T-helper 1 cell (primary cell): ENCODE measurements at places on chromosomes 4 and X.

- DNase-seq: no peak
Measured at GRCh38 chr4:52290466-52290865, 239.4 kb downstream of the SPATA18 start.

GRCh38 chr4:82921795-82922194 is 21.3 kb downstream of the THAP9 start:
- DNase-seq: no peak

GRCh38 chrX:107710617-107711391 is 64.8 kb downstream of the TSC22D3 start:
- peak; percentile 82 for DNase-seq

- DNase-seq: no peak
Measured at GRCh38 chr4:40157436-40157835, 39.4 kb upstream of the RHOH start.

GRCh38 chrX:29922607-29923006 is 292.8 kb upstream of the MAGEB2 start:
- no peak for DNase-seq

- DNase-seq: no peak
Measured at GRCh38 chrX:154378059-154378798, 866 bp upstream of the EMD start.

DNA sequence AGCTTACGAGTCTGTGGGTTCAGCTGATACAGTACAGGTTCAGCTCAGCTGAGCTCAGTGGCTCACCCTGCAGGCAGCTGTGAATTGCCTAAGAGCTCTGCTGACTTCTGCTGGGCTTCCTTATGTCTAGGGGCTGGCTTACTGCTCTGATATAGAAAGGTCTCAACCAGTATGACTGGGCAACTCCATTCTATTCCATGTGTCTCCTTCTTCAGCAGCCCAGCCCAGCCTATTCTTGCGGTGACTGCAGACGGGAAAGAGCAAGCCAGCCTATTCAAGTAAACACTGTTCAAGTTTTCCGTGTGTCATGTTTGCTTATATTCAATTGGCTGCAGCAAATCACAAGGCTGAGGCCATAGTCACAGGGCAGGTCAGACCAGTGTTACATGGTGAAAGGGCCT is 615.4 kb upstream of the ZFP42 start:
- DNase-seq: no peak

GRCh38 chr4:154854362-154854761 is 73.3 kb downstream of the RBM46 start:
- DNase-seq: no peak

GRCh38 chrX:153974003-153974725 is 1.6 kb downstream of the TMEM187 start:
- DNase-seq: no peak

DNA sequence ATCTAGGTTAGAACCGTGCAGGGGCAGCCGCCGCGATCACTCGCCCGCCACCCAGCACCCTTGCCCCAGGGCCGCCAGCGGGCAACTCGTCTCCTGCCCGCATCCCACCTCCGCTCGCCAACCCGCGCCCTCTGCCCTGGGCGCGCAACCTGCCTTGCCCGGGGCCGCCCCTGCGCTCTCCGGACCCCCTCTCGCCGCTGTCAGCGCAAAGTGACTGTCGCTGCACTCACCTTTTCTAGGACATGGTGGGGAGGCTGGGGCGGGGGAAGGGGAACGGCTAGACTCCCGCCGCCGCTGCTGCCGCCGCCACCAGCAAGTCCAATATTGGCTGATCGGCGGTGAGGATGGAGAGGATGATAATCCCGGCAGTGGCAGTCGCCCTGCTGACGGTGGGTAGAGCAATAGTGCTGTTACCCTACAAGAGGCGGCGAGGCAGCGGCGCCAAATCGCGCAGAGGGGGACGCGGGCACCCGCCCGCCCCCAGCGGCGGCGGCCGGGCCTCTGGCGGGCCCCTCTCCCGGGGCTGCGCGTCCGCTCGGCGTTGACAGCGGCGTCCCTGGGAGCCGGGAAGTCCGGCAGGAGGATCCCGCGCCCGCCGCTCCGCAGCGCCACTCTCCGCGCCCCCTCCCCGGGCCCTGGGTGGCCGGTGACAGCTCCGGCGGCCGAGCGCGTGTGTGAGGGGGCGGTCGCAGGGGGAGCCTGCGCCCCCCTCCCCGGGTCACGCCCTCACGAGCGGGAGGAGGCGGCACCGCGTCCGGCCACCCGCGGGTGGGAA is 2.3 kb upstream of the NR3C2 start:
- peak; percentile 15 for DNase-seq

GRCh38 chr4:92304121-92304520 is 355 bp downstream of the GRID2 start:
- no peak for DNase-seq
